Small intestine (tissue), 16 donors: ENCODE measurements at places on chromosomes 16 and 17. TPM values are rescaled to one million over a fixed set of nuclear protein-coding genes. Genes with fewer than 3 reads are reported as not detected.

The AGRP gene
- polyA plus RNA-seq: 0.10 TPM

The RAB34 gene
- 31.0 TPM for polyA plus RNA-seq

The CHST5 gene
- polyA plus RNA-seq: 25.7 TPM

The PKMYT1 gene
- 24.7 TPM for polyA plus RNA-seq

The TTYH2 gene
- polyA plus RNA-seq: 2.0 TPM

The ST6GALNAC1 gene
- polyA plus RNA-seq: 18.6 TPM

DNA sequence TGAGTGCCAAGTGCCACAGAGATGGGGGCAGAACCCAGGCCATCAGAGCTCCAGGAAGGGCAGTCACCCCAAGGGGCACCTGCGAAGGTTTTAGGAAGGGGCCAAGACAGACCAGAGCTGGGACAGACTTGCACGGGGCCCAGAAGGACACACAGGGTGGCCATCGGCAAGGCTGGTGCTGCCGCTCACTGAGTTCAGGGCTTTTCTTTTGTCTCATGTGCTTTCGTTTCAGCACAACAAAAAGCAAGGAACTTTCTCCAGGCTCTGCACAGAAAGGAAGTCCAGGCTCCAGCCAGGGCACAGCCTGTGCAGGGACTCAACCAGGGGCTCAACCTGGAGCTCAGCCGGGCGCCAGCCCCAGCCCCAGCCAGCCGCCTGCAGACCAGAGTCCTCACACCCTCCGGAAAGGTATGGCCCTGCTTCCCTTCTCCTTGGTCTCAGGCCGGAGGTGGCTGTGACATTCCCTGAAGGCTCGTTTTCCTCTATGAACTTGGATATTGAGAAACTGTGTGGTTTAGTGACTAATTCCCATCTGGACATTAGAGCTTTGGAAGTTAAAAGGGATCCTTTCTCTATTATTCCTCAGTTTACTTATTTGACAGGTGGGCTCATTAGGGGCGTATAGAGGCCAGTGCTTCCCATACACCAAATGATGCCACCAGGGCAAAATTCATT, 37.9 kb downstream of the ELAC2 start:
- no peak for DNase-seq

- DNase-seq: no peak
These were observed 1.4 kb downstream of the CDH11 start for GRCh38 chr16:65120461-65120830.

DNA sequence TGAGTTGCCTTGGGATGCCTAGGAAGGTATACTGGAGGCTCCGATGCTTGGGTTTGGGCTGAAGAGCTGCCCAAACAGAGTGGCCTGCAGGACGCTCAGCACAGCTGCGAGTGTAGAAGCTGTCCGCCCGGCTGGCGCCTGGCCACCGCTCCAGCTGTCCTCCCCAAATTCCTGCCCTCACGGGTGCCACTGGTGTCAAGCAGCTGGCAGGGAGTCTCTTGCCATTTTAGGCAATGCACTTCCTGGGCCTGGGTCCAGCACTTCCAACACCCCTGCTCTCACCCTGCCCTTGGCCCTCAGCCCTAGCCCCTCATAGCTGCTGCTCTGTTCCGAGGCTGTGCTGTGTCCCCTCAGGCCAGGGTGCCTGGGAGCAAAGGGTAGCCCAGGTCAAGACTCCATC, 5.2 kb upstream of the PKMYT1 start:
- no peak for DNase-seq

GRCh38 chr16:10338426-10338825, 47.4 kb upstream of the ATF7IP2 start:
- no peak for DNase-seq

DNA sequence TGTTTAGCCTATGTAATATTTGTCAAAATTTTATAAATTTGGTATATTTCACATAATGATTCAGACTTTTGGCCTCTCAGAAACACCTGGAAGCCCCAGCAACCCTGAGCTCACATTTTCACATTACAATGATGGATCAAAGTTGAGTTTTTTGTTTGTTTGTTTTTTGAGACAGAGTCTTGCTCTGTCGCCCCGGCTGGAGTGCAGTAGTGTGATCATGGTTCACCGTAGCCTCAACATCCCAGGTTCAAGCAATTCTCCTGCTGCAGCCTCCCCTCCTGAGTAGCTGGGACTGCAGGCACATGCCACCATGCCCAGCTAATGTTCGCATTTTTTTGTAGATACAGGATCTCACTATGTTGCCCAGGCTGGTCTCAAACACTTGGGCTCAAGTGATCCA, 10.6 kb upstream of the VAT1L start:
- DNase-seq: no peak

- no peak for DNase-seq
These were observed 25.1 kb upstream of the RMI2 start for GRCh38 chr16:11320170-11320569.

DNA sequence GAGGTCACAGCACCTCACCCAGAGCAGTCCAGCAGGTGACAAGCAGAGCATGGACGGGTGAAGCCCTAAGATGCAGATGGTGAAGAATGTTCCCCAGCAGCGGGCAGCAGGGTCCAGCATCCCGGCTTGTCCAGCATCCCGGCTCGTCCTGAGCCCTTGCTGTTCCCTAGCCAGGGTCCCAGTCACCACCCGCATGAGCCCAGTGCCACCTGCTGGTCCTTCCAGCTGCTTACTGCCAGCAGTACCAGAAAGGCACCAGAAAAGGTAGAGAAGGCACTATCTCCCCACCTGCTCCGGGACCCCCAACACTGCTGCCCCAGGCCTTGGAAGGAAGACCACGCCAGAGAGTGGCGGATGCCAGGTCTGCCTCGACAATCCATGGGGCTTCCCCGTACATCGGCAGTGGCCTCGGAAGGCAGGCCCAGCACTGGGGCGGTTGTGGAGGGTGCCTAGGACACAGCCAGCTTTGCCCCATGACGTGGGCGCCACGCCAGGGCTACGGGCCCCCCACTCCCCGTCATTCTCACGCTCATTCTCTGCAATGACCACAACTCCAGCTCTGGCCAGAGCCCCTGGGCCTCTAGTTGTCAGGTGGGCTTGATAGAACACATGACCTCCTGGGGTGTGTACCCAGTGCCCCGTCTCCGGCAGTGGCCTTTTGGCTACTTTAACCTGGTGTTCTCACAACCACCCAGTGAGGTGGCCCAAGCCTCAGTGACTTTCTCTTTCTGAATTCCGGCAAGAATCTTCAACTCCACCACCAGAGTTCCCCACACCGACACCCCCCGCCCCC, 1.4 kb downstream of the CENPX start:
- DNase-seq: peak; percentile 70

- DNase-seq: no peak
These were observed 222.3 kb upstream of the TNRC6C start for GRCh38 chr17:77736199-77736585.

DNA sequence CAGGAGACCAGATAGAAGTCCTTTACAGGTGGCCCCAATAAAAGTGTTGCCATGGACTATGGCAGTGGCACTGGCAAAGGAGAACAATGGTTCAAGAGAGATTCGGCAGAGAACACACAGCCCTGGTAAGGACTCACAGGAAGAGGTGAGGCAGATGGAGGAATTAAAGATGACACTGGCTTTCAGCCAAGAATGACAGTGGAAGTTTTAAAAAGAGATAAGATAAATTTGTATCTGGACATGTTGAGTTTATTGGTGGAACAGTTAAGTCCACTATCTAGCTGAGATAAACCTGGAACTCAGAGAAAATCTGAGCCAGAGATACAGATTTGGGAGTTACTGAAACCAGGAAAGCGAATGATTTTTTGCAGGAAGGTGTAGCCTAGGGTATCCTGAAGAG, 20.1 kb downstream of the CMC2 start:
- no peak for DNase-seq

GRCh38 chr17:59631276-59631675, 11.6 kb downstream of the CLTC start:
- DNase-seq: no peak

GRCh38 chr17:21510686-21511362, 134.7 kb downstream of the KCNJ12 start:
- peak; percentile 36 for DNase-seq

DNA sequence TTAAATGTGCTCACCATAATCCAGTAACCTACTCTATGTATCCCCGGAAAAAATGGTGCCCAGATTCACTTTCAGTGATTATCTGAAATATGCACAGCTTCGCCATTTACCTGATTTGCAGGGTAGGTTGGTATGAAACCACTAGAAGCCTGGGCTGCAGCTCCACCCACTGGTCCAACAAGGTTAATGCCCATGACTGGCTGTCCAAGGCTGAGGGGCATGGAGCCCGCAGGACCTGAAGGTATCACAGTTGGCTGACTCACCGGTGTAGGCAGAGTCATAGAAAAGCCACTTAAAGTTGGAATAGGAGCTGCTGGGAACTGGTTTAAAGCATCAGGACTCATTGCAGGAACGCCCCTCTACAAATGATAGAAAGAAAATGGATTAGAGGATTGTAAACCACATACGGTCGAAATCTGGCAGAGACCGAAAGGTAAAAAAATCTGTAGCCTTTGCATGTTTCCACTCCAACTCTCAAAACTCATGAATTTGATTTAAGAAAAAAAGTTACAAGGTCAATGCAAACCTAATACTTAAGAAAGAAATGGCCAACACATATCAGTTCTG, 38.6 kb downstream of the SYNRG start:
- peak; percentile 31 for DNase-seq
